Hematopoietic multipotent progenitor cell treated with erythropoietin and hydrocortisone succinate and interleukin-3 and kit ligand, for 15 days (in vitro differentiated cells): ENCODE measurements at places on chromosomes 12 and 14.

- DNase-seq = no peak
Observed at GRCh38 chr14:64463873-64464272, 1.4 kb upstream of the AKAP5 start.

GRCh38 chr14:30045720-30046119 lies 118.1 kb upstream of the PRKD1 start:
- DNase-seq = no peak

GRCh38 chr12:26845984-26846383 lies 13.0 kb upstream of the ITPR2 start:
- peak; percentile 59 for DNase-seq

DNA sequence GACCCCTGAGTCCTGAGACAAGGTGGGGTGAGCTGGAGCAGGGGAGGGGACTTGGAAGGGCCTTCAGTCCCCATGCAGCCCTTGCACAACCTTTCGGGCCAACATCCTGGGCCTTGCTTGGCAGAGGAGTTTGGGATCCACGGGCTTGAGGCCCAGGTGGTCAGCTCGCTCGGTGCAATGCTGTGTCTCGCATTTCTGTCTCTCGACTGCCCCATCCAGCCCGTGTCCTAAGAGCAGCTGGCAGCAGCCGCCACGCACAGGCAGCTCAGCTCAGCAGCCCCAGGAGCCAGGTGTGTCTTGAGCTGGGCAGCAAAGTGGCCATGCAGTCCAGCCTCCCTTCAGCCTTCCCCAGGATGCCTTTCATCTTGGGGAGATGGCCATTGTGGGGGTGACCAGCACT lies 10.8 kb downstream of the PACS2 start:
- DNase-seq = no peak

- no peak for DNase-seq
Observed at GRCh38 chr12:96473394-96474093, 15.8 kb upstream of the CFAP54 start.

GRCh38 chr12:42798811-42799438 lies 209.4 kb upstream of the PRICKLE1 start:
- no peak for DNase-seq

DNA sequence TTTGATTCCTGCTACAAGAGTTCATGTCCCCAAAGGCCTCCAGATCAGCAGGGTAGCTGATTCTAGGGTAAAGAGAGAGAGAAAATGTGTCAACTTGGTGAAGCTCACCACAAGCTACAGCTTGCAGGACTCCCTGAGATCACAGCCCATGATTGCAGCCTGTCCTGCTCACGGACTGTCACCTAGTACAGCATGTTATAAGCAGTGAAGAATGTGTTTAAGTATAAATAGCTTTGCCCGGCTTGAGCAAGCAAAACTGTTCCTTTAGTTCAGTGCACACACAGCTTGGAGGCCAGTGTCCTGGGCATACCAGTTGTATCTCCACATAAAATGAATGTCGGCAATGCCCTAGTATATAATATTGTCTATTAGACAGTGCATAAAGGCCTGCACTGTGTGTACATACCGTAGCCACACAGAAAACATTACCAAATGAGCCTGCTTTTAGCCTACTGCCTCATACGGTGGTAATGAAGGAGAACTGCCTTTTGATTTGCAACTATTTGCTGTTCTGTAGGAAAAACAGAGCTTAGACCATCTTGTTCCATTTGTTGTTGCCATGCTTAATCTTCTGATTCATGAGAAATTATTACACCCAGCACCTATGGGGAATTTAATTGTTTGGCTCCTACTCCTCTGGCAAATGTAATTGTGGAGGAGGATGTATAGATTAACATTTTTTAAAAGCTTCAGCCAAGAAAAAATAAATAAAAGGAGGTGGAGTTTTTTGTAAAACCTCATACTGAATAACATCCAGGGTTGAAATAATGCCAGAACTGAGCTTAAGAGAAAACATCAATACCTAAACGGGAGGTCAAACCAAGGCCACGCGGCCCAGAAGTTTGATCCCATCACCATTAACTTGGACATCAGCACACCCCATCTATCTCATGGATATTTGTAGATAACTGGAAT lies 108.1 kb upstream of the G2E3 start:
- no peak for DNase-seq

- no peak for DNase-seq
Observed at GRCh38 chr14:44700184-44700583, 193.1 kb upstream of the FSCB start.

- DNase-seq = no peak
Observed at GRCh38 chr12:50006754-50007442, 18.4 kb downstream of the RACGAP1 start.

- no peak for DNase-seq
Observed at GRCh38 chr12:20525064-20525610, 156.8 kb downstream of the PDE3A start.

GRCh38 chr14:90999299-90999698 lies 61.1 kb downstream of the RPS6KA5 start:
- no peak for DNase-seq

- no peak for DNase-seq
Observed at GRCh38 chr14:41144370-41144769, 462.3 kb upstream of the LRFN5 start.

DNA sequence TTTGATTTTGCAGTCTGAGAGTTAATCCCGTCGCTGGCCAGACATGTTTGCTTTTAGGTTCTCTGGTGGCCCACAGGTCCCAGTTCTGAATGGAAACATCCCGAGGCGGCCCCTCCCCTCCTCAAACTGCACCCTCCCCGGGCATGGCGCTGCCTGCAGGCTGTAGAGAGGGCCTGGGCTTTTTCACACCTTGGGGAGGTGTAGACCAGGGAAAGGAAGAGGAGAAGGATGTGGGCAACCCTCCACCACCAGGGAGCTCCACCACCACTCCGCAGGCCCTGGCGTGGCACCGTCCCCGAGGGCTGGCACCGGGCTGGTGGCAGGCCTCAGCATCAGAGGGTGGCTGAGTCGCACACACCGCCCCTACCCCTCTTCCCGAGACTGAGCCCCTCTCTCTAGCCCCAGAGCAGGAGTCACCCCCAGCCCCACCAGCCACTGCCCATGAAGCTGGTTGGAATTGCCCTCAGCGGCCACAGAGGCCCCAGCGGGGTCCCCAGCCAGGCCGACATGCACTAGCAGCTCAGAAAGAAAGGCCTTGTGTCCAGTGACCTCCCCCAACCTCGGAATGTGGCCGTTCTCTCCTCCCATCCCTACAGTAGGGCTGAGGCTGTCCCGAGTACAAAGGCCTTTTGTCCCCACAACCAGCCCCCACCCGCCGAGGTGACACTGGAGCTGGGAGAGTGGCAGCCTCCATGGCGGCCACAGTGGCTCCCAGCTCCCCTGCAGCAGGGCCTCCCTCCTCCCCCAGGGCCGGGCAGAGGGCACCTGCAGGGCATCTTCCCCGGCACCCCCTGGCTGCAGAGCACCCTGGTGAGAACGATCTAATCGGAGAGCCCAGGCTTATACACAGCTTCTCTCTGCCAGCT lies 23.5 kb upstream of the INF2 start:
- peak; percentile 60 for DNase-seq

DNA sequence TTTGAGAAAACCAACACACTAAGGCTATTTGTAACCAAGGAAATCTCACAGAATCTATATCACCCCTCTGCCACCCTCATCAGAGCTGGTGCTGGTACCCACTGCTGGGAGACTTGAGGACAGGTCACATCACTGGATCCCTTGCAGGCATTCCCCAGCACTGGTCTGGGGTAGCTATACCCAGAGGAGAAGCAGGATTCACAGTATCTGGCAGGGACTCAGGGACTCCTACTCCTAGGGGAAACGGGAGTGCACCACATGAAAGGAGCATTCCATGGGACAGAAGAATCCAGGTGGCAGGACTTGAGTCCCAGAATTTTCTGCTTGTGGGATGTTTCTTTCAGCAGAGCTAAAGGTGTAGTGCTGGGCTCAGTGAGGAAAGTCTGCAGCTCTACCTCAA lies 223.2 kb downstream of the ADGRD1 start:
- no peak for DNase-seq

DNA sequence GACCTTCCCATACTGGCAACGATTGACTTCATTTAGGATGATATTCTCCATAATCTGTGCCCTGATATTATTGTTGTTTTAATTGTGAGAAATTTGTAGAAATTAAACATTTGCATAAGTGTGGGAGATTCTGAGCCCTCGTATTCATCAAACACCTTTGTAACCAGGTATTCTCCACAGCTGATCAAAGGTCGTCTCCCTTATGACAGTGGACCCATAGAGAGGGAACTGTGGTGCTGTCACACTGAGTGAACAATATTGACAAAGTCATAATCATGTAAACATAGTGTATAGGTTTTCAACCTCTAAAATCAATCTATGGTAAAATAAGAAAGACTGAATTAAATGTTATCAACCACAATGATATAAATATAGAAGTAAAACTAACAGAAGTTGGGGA lies 14.9 kb upstream of the PLEKHG3 start:
- no peak for DNase-seq

DNA sequence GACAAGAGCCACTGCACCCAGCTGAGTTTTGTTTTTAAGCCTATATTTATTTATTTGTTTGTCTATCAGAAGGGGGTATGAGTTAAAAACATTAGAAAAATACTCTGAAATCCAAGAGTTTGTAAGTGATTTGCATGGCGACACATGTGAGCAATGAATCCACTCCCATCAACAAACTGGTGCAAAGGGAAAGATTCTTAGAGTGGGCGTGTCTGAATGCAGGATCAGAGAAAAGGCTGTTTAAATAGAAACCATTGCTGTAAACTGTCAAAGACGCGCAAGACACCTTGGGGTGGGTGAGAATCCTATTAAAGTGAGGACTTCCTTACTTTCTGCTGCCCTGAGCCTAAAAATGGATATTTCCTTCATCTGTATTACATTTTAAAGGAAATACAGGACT lies 51.9 kb downstream of the ZFYVE26 start:
- DNase-seq = no peak

DNA sequence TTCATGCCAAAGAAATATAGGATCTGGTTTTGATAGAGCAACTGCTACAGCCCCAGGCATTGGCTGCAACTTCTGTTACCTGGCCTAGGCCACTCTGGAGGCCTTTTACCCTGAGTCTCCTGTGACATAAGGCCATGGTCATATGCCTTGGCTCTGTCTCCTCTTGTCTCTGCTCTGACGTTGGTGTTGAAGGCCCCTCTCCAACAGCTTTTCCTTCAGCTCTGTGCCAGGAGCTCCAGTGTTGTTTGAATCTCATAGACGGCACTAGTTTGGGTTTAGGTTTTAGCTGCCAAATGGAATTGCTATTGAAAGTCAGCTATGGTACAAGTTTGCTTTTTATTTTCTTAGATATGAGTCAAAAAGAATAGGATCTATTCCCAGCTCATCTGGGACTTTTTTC lies 41.1 kb downstream of the TTLL5 start:
- DNase-seq = no peak

DNA sequence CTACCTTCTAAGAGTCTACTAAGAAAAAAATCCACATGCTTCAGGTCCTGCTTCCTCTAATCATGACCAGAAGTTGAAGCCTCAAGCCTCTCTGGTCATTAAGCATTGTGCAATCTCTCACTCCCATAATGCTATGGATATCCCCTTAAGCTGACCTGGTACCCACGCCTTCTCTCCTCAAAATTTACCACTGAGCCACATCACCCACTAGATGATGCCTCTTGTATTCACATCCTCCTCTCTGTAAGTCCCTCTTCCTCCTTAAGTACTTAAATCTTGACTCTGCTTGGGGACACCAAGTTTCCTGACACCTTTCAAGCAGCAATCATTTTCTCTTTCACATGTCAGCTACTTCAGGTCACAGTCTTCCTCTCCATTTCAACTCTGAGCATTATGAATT lies 9.8 kb downstream of the GALNT4 start:
- no peak for DNase-seq

DNA sequence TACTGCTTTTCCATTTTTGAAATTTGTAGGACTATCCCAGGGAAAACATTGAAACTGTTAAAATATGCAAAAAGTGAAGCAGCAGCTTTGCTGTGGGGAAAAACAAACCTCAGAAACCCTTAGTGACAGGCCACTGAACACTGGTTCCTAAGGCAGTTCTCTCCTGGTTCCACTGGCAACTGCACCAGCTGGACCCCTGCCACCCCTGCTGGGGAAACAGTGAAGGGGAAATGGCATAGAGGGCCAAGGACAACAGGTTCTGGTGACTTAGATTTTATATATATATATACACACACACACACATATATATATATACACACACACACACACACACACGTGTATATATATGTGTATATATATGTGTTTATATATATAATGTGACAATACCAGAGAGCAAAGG lies 16.2 kb upstream of the KRT7 start:
- no peak for DNase-seq

- no peak for DNase-seq
Observed at GRCh38 chr12:4825011-4825858, 84.5 kb upstream of the KCNA1 start.

- DNase-seq = no peak
Observed at GRCh38 chr12:42277396-42278127, 39.5 kb upstream of the YAF2 start.

- DNase-seq = no peak
Observed at GRCh38 chr14:55600784-55601561, 21.0 kb downstream of the KTN1 start.

DNA sequence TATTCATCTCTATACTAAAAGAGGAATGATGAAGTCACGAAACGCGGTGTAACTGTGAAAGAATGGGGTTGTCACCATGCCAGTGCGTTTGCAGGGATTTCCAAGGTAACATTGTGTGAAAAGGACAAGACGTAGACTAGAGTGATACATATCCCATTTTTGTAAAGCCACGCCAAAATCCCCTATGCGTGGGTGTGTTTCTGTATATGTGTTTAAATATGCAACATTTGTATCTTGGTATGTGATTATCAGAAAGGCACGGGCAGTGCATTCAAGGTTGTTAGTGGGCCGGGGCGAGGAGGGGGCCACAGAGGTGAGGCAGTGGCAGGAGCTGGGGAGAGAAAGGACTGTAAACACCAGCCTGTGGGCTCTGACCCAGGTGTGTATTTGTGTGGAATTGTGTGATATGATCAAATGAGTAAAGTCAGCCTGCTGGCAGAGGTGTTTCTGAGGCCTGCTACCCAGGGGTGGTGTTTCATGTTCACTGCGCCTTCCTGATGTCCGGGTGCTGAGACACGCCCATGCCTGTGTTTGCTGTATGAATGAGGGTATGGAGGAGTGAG lies 137.8 kb downstream of the ADGRD1 start:
- no peak for DNase-seq

GRCh38 chr12:102534899-102535298 lies 54.5 kb upstream of the IGF1 start:
- DNase-seq = no peak

DNA sequence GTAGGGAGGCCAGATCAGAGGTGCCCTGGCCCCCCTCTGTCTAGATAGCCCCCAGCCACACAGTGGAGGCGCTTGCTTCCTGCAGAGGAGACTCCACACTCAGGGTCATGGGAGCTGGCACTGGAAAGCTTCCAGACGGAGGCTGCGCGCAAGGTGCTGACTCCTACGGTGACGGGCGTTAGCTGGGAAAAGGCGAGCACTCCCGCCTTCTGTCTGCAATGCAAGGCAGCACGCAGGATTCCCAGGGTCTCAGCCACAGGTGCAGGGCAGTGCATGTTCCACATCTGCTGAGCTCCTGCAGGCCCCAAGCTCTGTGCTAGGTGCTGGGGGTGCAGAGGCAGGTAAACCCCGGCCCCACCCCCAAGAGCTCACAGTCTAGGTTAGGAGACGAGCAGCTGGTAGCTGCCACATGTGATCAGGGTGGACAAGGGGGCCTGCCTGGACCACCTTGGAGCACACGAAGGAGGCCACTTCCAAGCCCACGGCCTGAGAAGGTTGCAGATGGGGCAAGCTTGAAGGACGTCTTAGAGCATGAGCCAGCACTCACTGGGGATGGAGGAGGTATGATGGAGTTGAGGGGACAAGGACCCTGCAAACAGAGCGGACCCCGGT lies 310.9 kb upstream of the DIO3 start:
- DNase-seq = no peak
